Left lobe of liver (tissue), 2 donors: ENCODE measurements at places on chromosomes 4 and X.

- no peak for DNase-seq
Measured at GRCh38 chr4:138977524-138977923, 38.1 kb upstream of the NOCT start.

GRCh38 chrX:33336783-33337182 lies 125.4 kb upstream of the DMD start:
- DNase-seq: no peak

DNA sequence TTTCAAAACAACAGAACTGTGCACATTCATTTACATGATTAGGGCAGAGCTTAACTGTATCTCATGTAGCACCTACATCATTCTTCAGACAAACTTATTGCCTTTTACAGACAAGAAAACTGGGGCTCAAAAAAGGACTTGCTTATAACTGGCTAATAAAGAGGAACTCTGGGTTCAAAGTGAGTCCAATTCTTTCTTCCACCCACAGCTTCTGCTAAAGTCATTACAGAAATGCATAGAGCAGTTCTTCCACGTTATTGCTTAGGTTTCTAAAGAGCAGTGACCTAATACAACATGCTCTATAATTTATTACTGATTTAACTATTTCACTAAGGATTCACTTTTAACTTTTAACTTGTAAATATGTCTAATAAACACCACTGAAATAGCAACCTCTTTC lies 60.6 kb downstream of the ELOVL6 start:
- no peak for DNase-seq

- peak; percentile 71 for DNase-seq
Measured at GRCh38 chr4:2797545-2798305, 4.8 kb downstream of the SH3BP2 start.

- DNase-seq: no peak
Measured at GRCh38 chr4:3233391-3234071, 15.4 kb upstream of the MSANTD1 start.

- DNase-seq: no peak
Measured at GRCh38 chr4:183356173-183356830, 34.1 kb upstream of the CLDN24 start.

GRCh38 chrX:44690129-44690528 lies 147.5 kb upstream of the FUNDC1 start:
- no peak for DNase-seq

GRCh38 chr4:128424527-128425497 lies 137.2 kb upstream of the PGRMC2 start:
- DNase-seq: no peak

GRCh38 chr4:106287353-106287969 lies 28.5 kb downstream of the TBCK start:
- no peak for DNase-seq

DNA sequence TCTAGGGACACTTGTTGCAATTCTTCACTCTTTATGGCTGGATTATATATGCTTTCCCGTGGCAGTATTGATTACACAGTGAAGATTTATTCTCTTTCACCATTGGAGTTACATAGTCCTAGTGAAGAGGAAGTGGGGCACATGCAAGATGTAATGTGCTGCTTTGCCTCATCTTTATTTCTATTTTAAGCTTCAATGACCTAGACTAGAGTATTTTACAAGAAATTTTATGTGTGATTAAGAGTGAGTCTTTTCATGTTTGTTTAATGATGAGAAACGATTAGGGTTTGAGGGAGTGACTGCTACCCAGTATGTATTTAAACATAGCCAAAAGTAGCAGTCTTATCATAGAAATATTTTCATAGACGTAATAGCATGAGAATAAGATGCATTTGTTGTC lies 30.8 kb downstream of the DIAPH2 start:
- DNase-seq: no peak

- DNase-seq: no peak
Measured at GRCh38 chr4:81781799-81782198, 310.1 kb upstream of the RASGEF1B start.

- DNase-seq: no peak
Measured at GRCh38 chr4:122842984-122843531, 16.4 kb downstream of the FGF2 start.

DNA sequence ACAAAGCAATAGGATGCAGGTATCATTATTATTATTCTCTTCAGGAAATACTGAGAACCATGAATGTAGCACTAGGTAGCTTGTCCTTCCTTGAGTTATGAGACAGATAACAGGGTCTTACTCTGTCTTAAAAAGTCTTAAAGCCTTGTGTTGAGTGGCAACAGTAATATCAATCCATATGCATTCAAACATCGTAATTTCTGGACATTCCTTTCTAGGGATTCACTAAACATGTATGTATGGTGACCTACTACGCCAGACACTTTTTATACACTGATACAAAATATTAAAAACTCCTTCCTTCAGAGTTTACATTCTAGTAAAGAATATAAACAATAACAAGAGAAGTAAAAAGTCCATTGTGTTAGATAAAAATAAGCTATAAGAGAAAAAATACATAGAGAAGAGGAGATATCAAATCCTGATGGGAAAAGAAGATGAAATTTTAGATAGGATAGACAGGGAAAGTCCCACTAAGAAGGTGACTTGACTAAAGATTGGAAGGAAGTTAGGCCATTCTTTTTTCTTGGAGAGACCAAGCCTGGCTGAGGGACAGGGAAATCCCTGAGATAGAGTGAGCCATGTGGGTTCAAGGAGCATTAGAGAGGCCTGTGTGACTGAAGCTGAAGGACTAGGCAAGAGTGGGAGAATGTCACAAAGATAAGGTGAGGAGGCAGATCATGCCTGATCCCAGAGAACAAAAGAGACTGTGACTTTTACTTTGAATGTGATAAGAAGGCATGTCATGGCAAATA lies 5.0 kb upstream of the DDX60L start:
- no peak for DNase-seq

GRCh38 chr4:154088741-154089140 lies 299.9 kb upstream of the SFRP2 start:
- no peak for DNase-seq

DNA sequence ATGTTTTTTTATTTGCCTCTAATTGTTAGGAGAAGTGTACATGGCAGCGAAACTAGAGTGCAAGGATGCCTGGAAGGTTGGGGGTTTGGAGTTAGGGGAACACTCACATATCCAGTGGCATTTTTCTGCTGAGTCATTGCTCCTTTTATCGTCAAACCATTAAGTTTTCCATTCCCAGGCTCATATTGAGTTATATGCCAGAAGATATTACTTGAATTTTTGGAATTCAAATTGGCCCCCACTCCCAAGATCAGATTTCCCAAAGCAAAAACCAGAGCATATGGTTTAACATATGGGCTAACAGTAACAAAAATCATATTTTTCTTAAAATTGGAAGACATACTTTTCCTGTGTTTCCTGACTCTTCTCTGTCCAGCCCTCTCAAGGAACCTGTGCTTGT lies 152.7 kb downstream of the FSTL5 start:
- no peak for DNase-seq

DNA sequence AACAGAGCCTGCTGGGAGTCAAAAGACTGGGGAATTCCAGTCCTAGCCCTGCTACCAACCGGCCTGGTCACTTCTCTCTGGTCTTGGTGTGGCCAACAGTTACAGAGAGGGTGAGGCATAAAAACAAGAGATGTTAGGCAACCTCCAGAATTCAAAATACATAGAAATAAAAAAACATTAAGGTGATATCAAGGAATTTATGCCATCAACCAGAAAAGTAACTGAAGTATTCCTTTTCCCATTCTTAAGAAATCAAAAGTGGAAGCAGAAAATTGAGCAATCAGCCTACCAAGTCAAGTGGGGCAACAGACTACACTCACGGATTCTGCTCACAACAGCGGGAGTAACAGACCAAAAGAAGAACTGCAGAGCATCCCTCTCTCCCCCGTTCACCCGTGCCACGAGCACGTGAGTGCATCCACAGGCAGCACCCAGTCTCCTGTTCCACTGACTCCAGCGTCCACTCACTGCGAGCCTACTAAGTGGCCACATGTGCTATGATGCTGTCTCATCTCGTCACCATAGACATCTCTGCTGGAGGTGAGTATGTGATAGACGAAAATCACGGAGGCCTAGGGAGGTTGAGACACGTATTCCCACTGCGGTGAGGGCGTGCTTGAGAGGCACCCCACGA lies 29.3 kb downstream of the AFAP1 start:
- no peak for DNase-seq

- DNase-seq: no peak
Measured at GRCh38 chrX:150450519-150451177, 87.5 kb downstream of the MAMLD1 start.

DNA sequence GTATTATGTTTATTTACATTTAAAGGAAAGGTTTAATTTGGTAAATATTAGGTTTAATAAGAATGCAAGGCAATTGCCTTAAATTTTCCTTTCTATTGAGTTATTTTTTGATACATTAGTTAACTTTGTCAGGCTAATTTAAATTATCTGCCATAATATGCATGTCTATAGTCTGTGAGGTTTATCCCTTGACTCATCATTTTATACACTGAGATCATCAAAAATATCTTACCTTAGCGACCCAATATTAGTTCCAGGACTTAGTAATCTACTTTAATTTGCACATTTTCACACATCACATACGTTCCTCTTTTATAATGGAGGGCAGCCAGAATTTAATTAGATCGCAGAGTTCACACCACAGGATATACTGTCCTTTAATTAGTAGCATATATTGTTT lies 999.5 kb upstream of the GRID2 start:
- no peak for DNase-seq

GRCh38 chr4:17029964-17030363 lies 131.5 kb upstream of the LDB2 start:
- no peak for DNase-seq

DNA sequence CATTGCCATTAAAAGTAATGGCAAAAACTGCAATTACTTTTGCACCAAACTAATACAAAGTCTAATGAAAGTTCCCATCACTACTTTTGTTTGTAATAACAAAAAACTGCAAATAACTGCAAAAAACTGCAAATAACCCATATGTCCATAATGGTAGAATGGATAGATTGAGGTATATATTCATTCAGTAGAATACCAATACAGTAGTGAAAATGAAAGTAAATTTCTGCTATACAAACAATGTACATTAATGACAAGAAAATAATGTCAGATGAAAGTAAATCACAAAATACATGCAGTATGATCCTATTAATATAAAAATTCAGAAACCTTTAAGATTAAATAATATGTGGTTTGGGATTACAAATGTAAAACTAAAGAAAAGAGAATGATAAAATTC lies 41.3 kb upstream of the CEP135 start:
- no peak for DNase-seq

- DNase-seq: no peak
Measured at GRCh38 chrX:129641941-129642340, 12.8 kb downstream of the APLN start.

GRCh38 chr4:122636697-122637096 lies 15.8 kb upstream of the IL21 start:
- DNase-seq: no peak

DNA sequence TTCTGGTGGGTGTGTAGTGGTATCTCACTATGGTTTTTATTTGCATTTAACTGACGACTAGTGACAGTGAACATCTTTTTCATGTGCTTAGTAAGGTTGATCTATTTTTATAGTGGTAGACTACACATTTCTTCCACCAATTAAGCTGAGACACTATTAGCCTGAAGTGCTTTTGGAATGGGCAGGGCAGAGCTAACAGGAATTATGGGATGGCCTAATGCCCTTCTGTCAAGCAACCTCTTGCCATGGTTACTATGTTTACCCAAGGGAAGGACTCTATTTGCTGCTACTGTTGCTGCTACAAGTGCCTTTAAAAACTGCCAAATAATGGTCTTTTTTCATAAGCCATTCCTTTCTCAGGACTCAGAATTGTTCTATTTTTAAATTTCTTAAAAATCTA lies 676.7 kb upstream of the ACTRT1 start:
- no peak for DNase-seq

GRCh38 chr4:75644095-75644494 lies 13.8 kb upstream of the CDKL2 start:
- DNase-seq: no peak

DNA sequence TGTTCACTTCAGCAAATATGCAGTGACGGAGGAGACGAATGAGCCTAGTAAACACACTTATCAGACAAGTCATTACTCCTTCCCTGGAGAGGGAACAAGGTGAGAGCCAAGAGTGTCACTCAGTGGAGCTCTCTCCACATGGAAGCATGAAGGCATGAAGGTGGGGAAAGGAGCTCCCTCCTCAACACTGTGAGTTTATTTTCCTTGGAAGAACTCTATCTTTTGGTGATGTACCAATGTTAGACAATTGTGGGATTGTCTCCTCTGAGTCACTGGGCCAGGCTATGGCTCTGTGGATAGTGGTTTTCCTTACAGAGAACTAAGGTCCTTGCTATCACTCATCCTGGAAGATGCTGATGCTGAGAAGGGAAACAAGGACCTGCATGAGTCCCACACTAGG lies 200.2 kb downstream of the CPEB2 start:
- no peak for DNase-seq

- no peak for DNase-seq
Measured at GRCh38 chr4:102091656-102092055, 253.6 kb downstream of the SLC39A8 start.

DNA sequence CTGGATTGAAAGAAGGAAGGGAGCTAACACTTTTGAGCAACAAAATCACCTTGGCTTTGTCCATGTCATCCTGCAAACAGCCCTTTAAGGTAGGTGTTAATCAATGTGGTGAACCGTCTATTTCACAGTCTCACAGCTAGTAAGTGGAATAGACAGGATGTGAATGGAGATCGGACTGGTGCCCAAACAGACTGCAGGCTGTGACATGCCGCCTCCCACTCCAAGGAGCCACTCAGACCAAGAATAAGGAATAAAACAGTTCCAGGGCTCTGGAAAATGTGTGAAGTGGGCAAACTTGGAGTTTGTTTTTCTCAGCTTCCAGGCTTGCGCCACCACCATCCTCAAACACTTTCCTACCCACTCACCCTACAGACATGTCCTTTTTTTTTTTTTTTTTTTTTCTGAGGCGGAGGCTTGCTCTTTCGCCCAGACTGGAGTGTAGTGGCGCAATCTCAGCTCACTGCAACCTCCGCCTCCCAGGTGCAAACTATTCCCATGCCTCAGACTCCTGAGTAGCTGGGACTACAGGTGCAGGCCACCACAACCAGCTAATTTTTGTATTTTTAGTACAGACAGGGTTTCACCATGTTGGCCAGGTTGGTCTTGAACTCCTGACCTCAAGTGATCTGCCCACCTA lies 57.7 kb upstream of the SEC24B start:
- no peak for DNase-seq
